ENCODE measurements at places on chromosomes 16 and 17.

DNA sequence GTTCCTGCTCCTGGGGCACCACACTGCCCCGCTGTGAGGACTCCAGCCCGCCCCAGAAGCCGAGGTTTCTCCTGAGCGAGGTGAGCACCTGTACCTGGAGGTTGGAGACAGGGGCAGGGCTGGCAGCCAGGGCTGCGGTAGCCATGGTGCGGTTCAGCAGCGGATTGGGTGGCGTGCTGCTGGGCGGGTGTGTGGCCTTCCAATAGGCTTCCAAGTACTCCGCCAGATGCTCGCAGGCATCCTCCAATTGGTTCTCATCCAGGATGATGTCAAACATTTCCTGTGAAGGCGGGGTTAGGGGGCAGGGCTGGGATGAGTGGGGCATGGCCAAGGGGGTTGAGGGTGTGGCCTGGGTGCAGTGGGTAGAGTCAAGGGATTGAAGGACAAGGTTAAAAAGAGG lies 11.3 kb upstream of the ARL5C start:
- DNase-seq, result no peak

DNA sequence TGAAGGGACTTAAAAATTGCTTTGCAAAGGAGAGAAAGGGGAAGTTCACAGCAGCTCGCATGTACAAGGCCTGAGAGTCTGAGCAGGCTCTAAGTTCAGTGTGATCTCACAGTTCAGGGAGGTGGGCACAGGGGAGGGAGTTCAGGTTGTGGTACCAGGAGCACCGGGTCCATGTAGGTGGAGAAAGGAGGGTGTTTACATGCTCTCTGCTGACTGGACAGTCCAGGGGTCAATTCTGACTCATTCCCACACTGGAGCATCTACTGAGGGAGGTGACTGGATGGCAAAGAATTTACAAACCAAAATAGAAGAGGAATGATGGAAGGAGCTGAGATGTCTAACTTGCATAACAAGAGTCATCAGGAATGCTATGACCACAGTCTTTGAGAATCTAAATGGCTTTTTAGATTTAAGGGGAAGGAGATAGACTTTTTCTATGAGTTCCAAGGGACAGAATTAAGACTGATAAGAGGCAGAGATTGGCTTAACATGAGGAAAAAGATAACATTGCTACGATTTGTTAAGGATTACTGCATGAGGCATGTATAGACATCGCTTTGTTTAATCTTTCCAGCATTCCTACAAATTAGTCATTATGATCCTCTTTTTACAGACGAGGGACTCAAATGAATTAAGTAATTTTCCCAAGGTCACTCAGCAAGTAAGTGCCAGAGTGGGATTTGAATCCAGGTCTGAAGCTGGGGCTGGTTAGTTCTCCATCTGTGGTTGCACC lies 29.9 kb downstream of the MIS12 start:
- DNase-seq, result peak; percentile 36

DNA sequence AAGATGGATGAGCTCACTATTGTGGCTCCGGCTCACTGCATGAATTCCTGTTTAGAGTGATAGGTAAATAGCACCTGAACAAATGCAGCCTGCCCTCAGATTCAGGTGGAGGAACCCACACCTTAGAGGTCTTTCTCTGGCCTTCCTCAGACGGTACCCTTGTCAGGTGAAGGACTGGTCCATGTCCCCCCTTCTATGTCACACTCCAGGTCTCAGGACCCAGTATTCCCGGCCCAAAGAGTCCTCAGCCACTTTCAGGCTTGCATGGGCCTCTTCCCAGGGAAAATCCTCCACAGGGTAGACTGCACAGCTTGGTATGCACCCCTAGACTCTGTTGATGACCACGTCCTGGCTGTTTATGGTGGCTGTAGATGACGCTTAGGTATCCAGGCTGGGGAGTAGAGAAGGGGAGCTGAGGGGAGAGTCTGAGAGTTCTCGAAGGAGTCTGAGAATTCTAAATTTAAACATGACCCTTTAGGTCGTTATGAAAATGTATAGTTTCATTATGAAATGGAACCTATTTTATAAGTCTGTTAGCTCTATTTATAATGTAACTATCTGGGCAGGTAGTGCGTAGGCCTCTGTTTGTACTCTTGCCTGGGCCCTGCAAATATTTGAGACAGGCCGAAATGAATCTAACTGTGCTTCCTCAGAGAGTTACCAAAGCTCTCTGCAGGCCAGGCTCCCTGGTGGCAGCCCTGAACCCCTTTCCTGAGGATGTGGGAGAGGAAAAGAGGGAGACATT lies 32.5 kb upstream of the CCR7 start:
- no peak for DNase-seq

DNA sequence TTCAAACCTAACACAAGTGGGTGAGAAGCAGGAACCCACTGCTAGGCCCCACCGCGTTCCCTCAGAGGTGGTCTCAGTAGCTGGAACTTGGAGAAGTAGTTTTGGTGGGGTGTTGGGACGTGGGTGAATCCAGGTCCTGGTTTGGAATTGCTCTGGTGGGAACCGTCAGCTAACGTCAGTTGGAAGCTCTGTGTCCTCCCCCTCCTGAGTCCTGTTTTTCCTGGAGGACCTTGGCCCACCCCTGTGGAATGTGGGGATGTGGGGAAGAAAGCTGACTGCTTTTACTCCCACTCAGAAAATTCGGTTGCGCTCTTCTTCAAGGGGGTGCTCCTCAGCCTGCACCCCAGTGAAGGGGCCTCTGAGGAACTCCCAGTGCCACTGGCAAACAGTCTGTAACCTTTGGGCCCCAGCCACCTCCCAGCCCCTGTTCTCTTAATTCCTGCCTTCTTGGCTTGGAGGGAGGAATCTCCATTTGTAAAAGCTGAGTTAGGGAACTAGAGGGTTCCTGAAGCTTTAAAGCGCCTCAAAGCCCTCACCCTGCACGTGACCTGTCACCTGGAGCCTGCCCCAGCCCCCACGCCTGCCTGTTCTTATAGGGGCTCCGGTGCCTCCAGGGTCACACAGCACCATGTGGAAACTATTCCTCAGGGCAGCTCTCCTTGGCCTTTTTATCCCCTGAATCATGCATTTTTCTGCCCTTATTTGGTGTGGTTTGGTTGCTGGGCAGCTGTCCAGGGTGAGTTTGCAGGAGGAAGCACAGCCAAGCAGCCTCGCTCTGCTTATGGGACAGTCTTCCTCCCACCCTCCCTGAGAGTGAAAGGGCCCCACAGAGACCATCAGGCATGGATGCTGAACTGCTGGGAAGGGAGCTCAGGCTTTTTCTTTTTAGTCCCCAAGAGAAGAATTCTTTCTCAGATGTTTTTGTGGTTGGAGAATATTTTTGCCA lies 16.2 kb upstream of the NAGLU start:
- no peak for DNase-seq

DNA sequence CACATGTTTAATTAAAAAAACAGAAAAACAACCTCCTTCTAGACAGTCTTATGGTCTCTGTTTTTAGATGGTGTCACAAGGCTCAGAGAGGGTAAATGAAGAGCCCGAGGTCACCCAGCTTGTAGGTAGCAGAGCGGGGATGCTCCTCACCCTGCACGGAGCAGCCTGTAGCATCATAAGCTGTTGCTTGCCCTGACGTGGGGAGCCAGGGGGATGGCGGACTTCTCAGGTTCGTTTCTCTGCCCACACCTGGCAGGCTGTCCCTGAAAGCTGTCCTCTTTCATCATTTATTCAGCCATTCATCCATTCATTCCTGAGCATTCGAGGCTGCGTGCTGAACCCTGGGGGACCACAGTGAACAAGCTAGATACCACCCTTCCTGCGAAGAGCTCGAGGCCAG lies 75.7 kb upstream of the KSR1 start:
- no peak for DNase-seq

GRCh38 chr16:79770244-79771064 lies 169.9 kb upstream of the MAF start:
- peak; percentile 78 for DNase-seq

- DNase-seq, result peak; percentile 82
Observed at GRCh38 chr17:57243171-57243622, 13.1 kb upstream of the MSI2 start.

DNA sequence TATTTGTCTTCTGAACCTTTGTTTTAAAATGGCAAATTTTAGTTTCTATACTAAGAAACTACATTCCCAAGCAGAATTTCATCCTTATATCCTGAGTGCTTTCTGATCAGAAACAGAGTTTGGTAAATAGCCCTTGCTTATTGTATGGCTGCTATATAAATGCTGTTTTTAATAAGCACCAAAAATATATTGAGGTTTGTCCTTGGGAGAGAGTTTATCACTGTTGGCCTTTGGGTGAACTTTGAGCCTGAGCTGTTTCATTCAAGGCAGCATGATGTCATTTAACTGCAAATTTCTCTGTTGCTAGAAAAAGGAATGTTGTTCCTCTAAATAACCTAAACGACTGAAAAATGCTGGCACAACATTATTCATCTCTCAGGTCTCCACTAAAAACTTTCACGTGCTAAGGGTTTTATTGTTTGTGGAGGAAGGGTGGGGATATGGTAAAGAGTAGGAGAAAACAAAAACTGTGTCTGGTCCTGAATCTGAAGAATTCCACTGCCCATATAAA lies 334.3 kb upstream of the TBX2 start:
- DNase-seq, result no peak

DNA sequence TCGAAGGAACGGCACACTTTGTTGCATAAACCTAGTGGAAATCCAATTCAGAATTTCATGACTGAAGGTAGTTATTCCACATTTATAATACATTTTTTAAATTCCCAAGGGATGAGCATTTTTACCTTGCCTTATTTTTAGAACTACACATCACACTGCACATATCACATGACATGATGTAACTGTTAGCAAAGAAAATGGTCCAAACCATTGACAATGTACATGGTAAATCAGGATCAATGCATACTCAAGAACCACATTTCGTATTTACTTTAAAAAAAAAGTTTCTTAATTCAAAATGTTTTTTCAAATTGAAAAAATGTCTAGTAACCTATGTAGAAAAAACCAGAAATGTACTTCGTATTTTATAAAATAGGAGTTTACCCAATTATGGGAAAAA lies 2.5 kb downstream of the KANSL1 start:
- DNase-seq, result no peak

- no peak for DNase-seq
Observed at GRCh38 chr16:805474-805873, 4.9 kb upstream of the GNG13 start.

DNA sequence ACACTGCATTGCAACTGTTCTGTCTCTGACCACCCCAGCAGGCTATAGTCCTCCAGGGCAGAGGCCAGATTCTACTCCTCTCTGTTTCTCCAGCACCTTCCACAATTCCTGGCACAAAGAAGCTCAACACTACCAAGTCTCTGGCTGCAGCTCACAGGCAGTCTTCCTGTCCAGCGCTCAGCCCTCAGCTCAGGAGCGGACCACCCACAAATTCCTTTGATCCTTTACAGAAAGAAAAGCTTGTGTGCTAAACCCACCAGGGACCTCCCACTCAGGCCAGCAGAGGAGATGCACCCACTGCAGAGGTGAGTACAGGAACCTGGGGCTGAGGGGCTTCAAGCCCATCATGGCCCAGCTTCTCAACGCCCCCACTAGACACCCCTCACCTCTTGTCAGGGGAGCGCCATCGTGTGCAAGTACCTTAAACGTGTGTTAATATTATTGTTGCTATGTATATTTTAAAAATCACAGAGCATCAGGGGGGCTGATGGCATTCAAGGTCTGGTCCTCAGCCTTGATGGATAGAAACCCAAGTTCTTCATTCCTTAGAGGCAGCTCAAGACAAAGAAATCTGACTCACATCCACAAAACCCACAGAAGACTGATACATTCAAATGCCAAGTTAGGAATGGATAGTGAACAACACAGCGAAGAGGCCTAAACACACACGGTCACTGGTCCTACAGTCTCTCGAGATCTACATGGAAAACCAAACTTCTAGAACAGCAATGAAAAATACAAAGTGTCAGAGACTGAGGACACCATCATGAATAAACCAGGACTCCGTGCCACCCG lies 8.4 kb downstream of the HSDL1 start:
- DNase-seq, result no peak

GRCh38 chr16:35480361-35480760 lies 2020.9 kb downstream of the TP53TG3F start:
- DNase-seq, result no peak

- no peak for DNase-seq
Observed at GRCh38 chr17:56185491-56186221, 32.4 kb downstream of the ANKFN1 start.

GRCh38 chr17:6048486-6048885 lies 21.7 kb upstream of the WSCD1 start:
- DNase-seq, result no peak

DNA sequence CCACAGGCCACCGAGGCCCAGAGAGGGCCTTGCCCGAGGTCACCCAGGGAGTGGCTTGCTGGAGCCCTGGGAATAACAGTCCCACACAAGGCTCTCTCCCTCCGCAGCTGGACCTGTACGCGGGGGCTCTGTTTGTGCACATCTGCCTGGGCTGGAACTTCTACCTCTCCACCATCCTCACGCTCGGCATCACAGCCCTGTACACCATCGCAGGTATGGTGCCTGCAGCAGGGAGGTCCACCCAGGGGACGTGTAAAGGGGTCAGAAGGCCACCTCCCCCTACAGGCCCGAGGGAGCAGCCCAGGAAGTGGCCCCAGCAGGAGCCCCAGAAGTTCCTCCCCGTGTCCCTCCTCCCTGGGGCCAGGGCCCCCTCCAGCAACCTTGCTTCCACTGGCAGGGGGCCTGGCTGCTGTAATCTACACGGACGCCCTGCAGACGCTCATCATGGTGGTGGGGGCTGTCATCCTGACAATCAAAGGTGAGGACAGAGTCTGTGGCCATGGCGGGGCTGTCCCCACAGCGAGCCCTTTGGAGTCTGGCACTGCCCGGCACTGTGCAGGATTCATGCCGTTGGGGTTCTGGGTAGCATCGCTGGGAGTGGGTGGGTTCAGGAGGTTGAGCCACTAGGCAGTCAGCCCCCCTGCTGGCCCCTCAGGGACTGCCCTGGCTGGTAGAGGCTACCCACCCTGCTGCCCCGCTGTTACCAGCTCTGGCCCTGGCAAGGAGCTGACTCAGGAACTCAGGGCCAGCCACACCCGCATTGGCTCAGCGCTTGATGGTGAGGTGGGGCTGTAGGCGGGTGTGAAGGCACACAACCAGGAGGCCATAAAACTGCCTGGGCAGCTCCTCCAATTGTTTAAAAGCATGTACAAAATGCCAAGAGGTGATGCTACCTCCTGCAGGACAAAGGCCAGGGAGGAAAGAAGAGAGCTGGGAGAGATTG lies 17.3 kb downstream of the SLC5A10 start:
- DNase-seq, result no peak

- peak; percentile 75 for DNase-seq
Observed at GRCh38 chr17:39676198-39676819, 8.1 kb downstream of the PNMT start.

- no peak for DNase-seq
Observed at GRCh38 chr17:14201021-14201987, 35.4 kb downstream of the CDRT15 start.

GRCh38 chr17:38883592-38884526 lies 14.0 kb downstream of the LASP1 start:
- DNase-seq, result peak; percentile 51

GRCh38 chr16:53546988-53547391 lies 44.0 kb upstream of the AKTIP start:
- peak; percentile 35 for DNase-seq

DNA sequence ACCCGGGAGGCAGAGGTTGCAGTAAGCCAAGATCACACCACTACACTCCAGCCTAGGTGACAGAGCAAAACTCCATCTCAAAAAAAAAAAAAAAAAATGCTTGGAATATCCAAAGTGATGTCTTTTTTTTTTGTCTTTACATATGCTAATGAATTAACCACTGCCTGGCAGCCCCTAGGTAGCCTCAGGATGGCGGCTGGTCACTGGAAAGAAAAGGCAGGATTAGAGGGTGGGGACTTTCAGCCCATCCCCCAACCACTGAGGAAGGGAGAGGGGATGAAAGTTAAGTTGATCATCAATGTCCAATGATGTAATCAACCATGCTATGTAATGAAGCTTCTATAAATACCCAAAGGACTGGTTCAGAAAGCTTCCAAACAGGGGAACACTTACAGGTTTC lies 26.8 kb downstream of the RNF157 start:
- DNase-seq, result no peak

Data from KBM-7 (cell line).